Caco-2 (cell line): ENCODE measurements at places on chromosomes 2 and 18. TPM values are rescaled to one million over a fixed set of nuclear protein-coding genes. Genes with fewer than 3 reads are reported as not detected.

ANKRD30BL gene
- total RNA-seq: not detected in 2 replicates

TFCP2L1 gene
- 17.8 and 18.4 TPM in 2 replicates for total RNA-seq

SLC35F6 gene
- total RNA-seq: 44.1 and 45.7 TPM in 2 replicates

ZEB2 gene
- total RNA-seq: not detected in 2 replicates

- no peak for DNase-seq
These were observed 5.2 kb upstream of the RSAD2 start for GRCh38 chr2:6872394-6872793.

GRCh38 chr2:18473241-18474181 lies 86.9 kb downstream of the RDH14 start:
- no peak for DNase-seq

DNA sequence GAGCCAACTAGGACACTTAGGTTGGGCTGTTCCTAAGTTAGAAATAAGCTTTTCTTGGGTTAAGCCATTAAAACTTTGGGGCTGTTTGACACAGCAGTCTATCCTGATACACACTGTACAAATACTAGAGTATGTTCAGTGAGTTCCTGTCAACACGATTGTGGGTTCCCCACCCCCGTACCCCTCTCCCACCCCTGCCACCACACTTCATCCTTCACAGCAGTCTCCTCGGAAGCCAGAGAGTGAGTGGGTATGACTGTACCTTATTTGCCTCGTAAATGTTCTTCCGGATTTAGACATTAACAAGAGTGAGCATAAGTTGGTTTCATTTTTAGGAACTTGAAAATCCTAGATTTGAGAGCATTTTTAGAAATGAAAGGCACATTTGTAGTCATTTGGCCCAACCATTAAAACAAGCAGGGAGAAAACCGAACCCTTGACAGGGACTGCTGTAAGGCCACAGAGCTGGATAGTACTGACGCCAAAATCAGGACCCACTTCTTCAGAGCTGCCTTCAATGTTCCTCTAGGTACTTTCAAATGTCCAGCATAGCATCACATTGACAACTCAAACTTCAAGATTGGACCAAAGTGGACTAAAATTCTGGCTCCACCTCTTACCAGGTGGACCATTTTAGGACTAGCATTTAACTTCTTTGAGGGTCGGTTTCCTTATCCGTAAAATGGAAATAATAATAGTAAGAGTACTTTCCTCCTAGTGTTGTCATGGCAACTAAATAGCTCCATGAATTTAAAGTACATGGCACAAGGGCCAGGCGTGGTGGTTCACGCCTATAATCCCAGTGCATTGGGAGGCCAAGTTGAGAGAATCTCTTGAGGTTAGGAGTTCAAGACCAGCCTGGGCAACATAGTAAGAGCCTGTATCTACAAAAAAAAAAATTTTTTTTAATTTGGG lies 166.3 kb upstream of the SERTAD2 start:
- no peak for DNase-seq

GRCh38 chr2:80340022-80340421 lies 35.5 kb upstream of the LRRTM1 start:
- DNase-seq: no peak

- peak; percentile 84 for DNase-seq
These were observed 2.6 kb downstream of the MAB21L4 start for GRCh38 chr2:240893363-240893844.

DNA sequence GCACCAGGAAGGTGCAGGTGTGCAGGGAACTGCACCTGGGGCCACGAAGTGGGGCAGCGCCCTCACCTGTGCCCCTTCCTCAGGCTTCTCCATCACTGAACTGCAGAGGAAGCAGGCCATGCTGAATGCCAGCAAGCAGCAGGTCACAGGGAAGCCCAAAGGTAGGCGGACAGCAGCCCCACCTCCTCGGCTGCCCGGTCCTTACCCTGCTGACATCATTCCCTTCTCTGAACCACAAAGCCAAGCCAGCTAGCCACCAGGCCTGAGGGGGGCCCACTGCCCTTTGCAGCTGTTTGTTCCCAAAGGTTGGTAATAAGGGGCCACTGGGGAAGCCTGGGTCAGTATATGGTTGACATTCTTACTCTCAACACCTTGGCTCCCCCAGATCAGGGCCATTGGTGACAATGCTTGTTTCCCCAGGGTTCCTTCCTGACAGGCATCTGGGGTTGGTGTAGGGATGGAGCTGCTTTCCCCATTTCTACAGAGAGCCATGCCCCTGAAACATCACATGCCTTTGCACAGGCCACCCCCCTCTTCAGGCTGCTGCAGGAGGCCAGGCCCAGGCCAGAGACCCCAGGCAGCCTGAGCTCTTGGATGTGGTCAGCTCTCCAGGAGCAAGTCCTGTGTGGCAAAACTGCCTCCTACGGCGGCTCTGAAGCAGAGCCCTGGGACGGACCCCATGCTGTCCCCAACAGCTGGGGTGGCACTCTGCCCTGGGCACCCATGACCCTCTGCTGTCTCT lies 47.8 kb downstream of the FAM168B start:
- no peak for DNase-seq

- DNase-seq: no peak
These were observed 195.1 kb downstream of the KCNE4 start for GRCh38 chr2:223247136-223247535.

DNA sequence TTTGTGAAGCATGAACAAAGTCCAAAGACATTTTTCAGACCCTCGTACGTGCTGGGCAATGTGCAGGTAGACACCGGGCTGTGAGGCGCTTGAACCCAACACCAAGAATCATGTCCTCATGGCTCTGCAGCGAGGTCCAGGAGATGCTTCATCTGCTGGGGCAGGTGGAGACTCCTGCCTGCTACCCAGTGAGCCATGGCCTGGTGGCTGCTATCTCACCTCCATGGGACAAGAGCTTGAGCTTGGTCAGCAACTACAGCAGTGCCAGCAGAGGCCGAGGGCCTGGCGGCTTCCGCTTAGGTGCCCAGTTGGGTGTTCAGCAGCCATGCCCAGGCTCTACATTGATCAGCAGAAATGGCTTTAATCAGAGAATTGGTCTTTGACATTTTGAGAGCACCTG lies 281.0 kb upstream of the HS6ST1 start:
- peak; percentile 16 for DNase-seq

DNA sequence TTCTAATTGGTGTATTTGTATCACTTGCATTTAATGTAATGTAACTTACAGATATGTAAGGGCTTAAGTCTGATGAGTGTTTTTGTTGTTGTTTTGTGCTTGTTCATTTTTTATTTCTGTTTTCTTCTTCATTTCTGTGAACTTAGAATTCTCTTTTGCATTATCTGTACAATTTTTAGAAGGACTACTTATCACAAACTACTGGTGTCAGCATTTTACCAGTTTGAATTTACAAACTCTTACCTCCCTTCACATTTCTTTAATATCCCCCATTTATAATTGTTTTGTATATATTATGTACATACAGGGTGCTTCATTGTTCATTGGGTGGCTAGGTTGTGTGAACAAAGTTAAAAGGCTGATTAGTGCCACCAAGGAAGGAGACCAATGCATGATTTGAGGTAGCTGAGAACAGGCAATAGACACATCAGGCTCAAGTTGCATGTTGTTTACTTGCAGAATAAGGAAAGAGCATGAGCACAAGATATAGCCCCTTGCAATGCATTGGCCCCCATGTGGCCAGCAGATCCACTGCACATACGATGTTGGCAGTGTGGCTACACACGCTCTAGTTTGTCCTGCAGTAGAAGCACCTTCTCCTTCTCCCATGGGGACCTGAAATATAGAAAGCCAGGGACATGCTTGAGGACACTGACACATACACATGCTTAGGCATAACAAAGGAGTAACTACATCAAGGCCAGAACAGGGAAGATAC lies 198.2 kb downstream of the CD8B2 start:
- no peak for DNase-seq
